ENCODE measurements at places on chromosomes 6 and 20.

DNA sequence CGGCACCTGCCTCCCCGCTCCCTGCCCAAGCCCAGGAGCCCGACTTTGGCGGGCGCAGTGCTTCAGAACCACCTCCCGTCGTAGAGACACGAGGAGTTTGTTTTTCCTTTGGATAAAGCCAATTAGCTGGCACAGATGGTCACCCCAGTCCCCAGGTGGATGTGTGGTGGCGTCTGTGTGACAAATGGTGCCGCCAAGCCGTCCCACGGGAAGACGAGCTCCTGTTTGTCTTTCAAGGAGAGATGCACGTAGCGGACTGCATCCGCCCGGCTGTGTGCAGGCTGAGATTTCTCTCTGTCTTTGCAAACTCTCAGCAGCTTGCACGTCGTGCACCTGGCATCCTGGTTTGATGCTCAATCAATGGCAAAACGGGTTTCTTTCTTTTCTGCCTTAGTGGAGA, 16.1 kb upstream of the MRGBP start:
- no peak for DNase-seq

DNA sequence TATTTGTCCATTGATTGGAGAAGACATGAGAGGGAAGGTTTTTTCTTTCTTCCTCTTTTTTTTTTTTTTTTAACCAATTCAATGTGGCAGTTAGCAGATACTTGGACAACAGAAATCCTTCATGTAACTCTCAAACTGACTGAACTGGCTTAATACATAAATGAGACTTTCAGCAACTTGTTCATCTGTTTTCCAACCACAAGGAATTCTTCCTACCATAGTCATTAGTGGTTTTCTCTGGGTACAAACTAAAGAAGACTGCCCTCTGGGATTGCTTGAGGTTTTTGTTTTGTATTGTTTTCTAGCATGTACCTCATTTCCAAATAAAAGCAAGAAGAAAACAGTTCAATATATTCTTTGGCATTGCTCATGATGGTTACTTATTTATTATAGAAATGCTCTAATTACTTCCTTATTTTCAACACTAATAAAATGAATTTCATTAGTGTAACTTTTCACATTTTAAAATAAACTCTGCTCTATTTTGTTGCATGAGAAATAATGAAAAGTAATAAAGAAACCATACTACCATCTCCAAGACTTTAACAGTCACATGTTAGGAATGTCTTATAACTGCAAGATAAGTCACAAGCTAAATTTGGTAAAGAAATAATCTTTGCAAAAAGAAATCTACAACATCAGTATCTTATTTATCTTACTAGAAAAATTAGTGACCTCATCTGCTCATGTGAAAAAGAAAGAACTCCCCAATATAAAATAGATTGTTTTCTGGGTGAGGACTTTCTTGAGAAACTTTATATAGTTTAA, 52.0 kb downstream of the ME1 start:
- peak; percentile 24 for DNase-seq

GRCh38 chr20:63029358-63030121, 22.8 kb upstream of the BHLHE23 start:
- DNase-seq, result no peak

GRCh38 chr6:167409694-167410093, 84.8 kb downstream of the TTLL2 start:
- no peak for DNase-seq

- DNase-seq, result peak; percentile 37
Measured at GRCh38 chr6:56525974-56526789, 116.5 kb downstream of the DST start.

GRCh38 chr6:75760320-75760719, 11.3 kb downstream of the MYO6 start:
- no peak for DNase-seq

- peak; percentile 87 for DNase-seq
Measured at GRCh38 chr20:35326021-35326739, 34.0 kb upstream of the FAM83C start.

DNA sequence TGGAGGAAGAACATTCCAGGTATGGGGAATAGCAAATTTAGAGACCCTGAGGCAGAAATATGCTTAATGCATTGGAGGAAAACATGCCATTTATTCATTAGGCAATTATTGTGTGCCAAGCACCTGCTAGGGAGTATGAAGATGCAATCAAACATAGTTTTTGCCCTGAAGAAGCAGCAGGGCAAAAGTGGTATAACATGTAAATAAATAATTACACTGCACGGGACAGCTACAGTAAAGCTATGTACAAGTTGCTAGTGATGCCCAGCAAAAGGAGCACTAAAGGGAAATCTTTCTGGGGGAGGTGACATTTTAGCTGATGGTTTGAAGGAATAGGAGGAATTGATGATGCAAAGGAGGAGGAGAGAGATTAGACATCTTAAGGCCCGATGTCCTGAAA, 624 bp upstream of the TJAP1 start:
- DNase-seq, result no peak

GRCh38 chr6:168602576-168602975, 161.6 kb downstream of the SMOC2 start:
- peak; percentile 84 for DNase-seq

DNA sequence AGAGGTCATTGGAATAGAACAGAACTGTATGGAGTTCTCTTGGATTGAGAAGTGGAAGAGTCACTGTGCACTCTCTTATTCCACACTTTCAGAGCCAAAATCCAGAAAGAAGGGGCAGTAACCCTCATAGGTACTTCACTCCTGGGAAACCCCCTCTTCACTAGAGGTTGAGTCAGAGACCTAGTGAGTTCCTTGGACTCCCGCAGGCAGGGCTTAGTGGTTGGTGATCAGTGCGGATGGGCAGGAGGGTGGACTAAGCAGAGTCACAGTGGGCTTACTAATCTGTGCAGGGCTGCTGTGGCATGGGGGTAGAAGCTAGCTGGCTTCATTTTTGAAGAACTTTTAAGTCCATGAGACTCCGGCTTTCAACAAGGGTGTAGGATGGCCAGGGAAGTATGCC, 95.0 kb upstream of the MLN start:
- no peak for DNase-seq

Data from MV-4-11 (cell line).